Daoy (cell line): ENCODE measurements at places on chromosomes 7 and 10. TPM values are rescaled to one million over a fixed set of nuclear protein-coding genes. Genes with fewer than 3 reads are reported as not detected.

DNA sequence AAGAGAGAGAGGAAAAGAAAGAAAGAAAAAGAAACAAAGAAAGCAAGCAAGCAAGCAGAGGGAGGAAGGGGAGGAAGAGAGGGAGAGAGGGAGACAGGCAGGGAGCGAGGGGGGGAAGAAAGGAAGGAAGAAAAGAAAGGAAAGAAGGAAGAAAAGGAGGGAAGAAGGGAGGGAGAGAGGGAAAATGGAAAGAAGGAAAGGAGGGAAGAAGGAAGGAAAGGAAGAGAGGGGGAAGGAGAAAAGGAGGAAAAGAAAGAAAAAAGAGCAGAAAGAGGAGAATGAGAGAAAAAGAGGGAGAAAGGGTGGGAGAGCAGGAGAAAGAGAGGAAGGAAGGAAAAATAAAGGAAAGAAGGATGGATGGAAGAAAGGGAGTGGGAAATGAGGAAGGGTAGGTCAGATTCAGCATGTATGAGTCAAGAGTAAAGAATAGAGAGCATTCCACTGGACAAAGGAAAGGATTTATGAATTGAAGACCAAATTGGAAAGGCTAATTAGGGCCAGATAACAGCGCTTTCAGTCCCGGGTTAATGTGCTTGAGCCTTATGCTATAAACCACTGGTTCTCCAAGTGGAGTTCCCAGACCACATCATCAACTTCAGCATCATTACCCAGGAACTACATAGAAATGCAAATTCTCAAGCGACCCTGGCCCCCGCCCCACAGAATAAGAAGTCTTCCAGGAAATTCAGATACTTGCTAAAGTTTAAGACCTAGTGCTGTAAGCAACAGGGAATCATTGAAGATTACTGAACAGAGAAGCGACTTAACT lies 85.1 kb downstream of the C10orf90 start:
- DNase-seq: no peak

DNA sequence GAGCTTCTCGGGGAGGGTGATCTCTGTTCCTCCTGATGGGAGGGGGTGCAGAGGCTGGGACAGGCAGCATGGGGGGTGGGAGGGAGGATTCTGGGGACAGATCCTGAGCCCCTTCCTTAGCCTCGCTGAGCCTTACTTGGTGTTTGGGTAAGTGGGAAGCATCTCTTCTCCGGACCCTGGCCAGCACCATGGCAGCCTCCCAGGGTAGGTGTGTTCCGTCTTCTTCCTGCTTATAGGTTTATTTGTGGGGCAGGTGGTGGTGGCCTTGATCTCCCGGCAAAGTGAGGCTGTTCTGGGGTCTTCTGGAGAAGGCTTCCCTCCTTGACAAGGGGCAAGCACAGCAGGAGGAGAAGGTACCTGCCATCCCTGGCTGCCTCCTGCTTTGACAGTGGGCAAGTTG lies 226.9 kb downstream of the GLRX3 start:
- DNase-seq: no peak

- DNase-seq: no peak
Measured at GRCh38 chr10:58982470-58983239, 193.8 kb upstream of the PHYHIPL start.

DNA sequence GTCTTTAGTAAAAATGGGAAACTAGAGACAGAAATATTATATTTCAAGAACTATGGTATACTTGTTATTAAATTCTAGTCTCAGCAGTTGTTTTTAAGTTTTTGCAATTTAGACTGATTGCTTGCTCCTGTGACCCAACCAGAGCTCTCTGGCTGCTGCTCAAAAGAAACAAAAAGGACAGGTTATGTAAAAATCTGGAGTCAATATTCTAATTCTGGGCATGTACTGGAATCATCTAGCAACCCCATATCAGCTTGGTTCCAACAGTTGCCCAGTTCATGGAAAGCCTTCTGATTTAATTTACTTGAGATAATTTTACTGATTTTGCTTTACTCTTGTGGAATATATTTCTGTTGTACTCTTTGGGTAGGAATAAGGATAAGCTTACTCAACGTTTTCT lies 10.3 kb downstream of the KCP start:
- no peak for DNase-seq

GRCh38 chr7:135385209-135385608 lies 124.7 kb downstream of the CNOT4 start:
- no peak for DNase-seq

- DNase-seq: no peak
Measured at GRCh38 chr10:88545359-88545758, 37.8 kb downstream of the RNLS start.

GRCh38 chr10:124347956-124348355 lies 70.8 kb downstream of the OAT start:
- no peak for DNase-seq

DNA sequence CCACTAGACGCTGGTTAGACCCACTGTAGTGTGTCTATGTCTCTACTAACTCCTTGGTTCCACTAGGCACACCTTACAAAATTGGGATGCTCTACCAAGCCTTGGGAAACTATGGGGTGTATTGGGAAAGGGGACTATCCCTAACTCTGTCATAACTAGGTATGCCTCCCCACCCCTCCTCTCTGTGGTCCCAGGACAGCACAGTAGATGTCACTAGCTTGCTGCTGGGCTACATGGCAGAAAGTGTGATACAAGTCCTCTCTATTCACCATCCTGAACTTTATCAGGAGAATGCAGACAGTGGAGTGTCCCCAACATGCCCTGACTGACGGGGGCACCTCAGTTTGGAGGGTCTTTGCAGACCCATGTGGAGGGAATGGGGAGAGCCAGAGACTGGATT lies 30.3 kb upstream of the TMEM273 start:
- no peak for DNase-seq

DNA sequence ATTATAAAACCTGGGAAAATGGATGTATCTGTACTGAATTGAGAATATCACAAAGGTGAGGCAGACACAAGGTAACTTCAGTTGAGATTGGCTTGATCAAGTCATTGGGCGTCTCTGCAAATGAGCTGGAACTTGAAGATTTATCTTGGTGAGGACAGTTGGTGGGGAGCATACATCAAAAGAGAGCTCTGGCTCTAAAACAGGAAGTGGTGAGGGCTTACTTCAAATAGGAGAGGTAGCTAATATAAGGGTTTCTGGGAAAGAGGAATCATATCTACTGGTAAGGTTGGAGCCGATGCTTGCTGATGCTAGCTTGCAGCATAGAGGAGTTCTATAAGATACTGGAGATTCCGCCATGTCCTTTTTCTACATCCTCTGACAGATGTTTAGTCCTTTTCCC lies 39.9 kb upstream of the FGL2 start:
- no peak for DNase-seq

NEURL1 gene
- 0.03 TPM in 1 of 2 replicates, not detected in the other for total RNA-seq

SERPINE1 gene
- total RNA-seq: 674 and 845 TPM in 2 replicates

IFIT3 gene
- total RNA-seq: 28.3 and 31.5 TPM in 2 replicates

PRSS37 gene
- total RNA-seq: not detected in 2 replicates

ADCY1 gene
- 0.34 and 0.80 TPM in 2 replicates for total RNA-seq

ITGB8 gene
- total RNA-seq: 32.0 and 32.9 TPM in 2 replicates

ADRB1 gene
- not detected in 2 replicates for total RNA-seq

FKBP6 gene
- total RNA-seq: under 0.01 TPM in 1 of 2 replicates, not detected in the other
